ENCODE measurements at places on chromosomes 7 and 10. TPM values are rescaled to one million over a fixed set of nuclear protein-coding genes. Genes with fewer than 3 reads are reported as not detected.

Gene DNAJC30
- 7.7 TPM for total RNA-seq

Gene TMEM243
- total RNA-seq, result 42.4 TPM

Gene SLC37A3
- 19.9 TPM for total RNA-seq

Gene THSD7A
- not detected for total RNA-seq

DNA sequence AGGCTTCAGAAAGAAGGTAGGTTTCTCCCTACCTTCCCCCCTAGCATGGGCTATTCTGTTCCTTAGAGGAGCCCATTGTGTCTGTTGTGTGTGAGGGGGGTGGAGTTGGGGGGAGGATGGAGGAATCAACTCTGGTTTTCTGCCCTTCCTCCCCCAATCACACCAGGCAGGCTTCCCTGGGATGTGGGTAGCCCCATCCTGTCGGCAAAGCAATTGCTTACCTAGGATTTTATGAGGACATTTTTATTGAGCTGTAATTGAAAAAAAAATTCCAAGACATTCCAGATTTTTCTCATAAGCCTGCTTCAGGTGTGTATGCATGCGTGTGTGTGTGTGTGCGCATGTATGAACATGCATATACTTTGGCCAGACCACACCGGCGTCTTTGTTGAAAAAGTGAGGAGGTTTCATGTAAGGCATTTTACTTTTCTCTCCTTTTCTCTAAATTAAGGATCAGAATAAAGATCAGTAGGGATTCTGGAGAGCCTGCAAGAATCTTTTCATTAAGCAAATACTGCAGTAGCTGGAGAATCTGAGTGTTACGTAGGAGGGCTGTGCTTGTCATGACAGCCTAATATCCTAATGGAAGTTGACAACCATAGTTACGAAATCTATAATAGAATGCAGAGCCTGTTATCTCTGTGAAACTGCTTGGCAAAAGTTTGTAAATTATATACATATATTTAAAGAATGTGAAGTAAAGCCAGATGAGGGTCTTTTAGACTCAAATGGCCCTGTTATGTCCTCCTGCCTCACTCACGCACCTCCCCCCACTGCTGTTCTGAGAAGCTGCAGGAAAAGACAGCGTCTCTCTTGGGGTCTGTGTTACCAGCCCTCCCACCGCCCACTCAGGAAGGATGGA, 27.3 kb upstream of the SAMD8 start:
- no peaks in the 10 kb centered on the region for H3K27me3 ChIP-seq
- DNase-seq, result no peak
- H3K36me3 ChIP-seq, result no peaks in the 10 kb centered on the region
- H3K4me1 ChIP-seq, result no peaks in the 10 kb centered on the region
- H3K27ac ChIP-seq, result no peak overlapping the region

DNA sequence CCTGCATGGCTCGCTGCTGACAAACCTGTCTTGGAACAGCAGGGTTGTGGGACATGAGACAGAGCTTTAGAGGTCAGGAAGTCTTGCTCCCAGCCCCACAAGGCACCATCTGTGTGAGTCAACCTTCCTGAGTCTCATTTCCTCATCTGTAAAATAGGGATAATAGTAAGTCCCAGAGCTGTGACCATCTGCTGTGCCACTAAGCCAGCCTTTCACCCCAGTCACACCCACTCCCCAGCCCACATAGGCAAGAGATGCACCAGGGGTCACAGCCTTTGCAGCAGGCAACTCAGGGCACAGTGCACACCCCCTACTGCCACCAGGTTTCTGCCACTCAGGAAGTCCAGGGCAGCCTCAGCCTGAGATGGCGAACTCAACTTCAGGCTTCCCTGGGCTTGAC, 29.4 kb upstream of the CDH23 start:
- no peak overlapping the region for H3K4me3 ChIP-seq
- DNase-seq, result no peak
- H3K27me3 ChIP-seq, result peaks cover 8% of the 10 kb centered on the region
- no peaks in the 10 kb centered on the region for H3K36me3 ChIP-seq
- H3K4me1 ChIP-seq, result peaks cover 4% of the 10 kb centered on the region

GRCh38 chr7:71239586-71240268, 107.8 kb downstream of the GALNT17 start:
- no peaks in the 10 kb centered on the region for H3K27me3 ChIP-seq
- DNase-seq, result no peak
- no peaks in the 10 kb centered on the region for H3K4me1 ChIP-seq

GRCh38 chr7:104296266-104296665, 32.1 kb upstream of the LHFPL3 start:
- no peaks in the 10 kb centered on the region for H3K27me3 ChIP-seq
- H3K36me3 ChIP-seq, result no peaks in the 10 kb centered on the region
- H3K4me3 ChIP-seq, result no peak overlapping the region

- H3K4me1 ChIP-seq, result peaks cover 72% of the 10 kb centered on the region
- H3K36me3 ChIP-seq, result peaks cover under 1% of the 10 kb centered on the region
These were observed 76.3 kb upstream of the CUX1 start for GRCh38 chr7:101740981-101741725.

- H3K27me3 ChIP-seq, result no peaks in the 10 kb centered on the region
- no peak overlapping the region for H3K27ac ChIP-seq
- H3K4me3 ChIP-seq, result no peak overlapping the region
- H3K36me3 ChIP-seq, result no peaks in the 10 kb centered on the region
These were observed 221.9 kb upstream of the SEMA3C start for GRCh38 chr7:81140775-81141174.

- H3K27me3 ChIP-seq, result no peaks in the 10 kb centered on the region
- H3K27ac ChIP-seq, result no peak overlapping the region
- H3K4me3 ChIP-seq, result no peak overlapping the region
- no peaks in the 10 kb centered on the region for H3K36me3 ChIP-seq
- H3K4me1 ChIP-seq, result peaks cover 2% of the 10 kb centered on the region
These were observed 123.5 kb upstream of the BMPER start for GRCh38 chr7:33781796-33782195.

Measured in activated CD8-positive, alpha-beta T cell treated with anti-CD3 and anti-CD28 coated beads, Interleukin-2, amount 10 ng/mL, durations not matched to agents 7 days and 5 days (primary cell).